ENCODE measurements at places on chromosomes 5 and 9.

GRCh38 chr5:674630-675011, 18.5 kb downstream of the TPPP start:
- DNase-seq = no peak

GRCh38 chr9:134967547-134967930, 49.8 kb upstream of the FCN1 start:
- DNase-seq = no peak

DNA sequence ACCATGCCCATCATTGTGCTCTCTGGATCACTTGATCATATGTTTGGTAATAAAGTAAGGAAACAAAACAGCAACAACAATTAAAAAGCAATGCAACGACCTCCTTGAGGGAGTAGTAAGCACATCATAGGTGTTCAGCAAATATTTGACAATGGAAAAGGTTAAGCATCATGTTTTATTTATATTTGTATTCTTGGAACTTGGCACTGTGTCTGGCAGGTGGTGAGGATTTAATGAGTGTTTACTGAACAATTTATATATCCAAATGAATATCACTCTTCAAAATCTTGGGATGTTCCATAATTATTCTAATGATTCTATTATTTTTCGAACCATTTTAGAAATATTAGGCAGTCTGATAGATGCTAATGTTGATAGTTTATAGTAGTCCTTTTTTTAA, 6.2 kb downstream of the PIP5K1B start:
- DNase-seq = no peak

GRCh38 chr9:134861595-134862334, 18.8 kb upstream of the FCN2 start:
- no peak for DNase-seq

Measured in NAMALWA (cell line).